ENCODE measurements at places on chromosomes 13 and 19.
A peak's percentile ranks its signal among the peaks of the same experiment; 100 is the strongest.

DNA sequence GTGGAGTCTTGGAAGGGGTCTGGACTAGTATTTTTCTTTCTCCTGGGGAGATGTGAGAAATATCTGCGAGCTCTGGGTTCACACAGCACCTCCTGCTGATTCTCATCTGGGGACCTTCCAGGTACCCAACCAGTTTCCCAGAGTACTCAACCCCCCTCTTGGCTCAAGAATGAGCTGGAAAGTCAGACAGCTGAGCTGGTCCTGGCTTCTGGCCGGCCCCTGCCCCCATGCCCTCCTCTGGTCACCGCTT is 2.2 kb upstream of the PDE4A start:
- peak; percentile 6 for DNase-seq

DNA sequence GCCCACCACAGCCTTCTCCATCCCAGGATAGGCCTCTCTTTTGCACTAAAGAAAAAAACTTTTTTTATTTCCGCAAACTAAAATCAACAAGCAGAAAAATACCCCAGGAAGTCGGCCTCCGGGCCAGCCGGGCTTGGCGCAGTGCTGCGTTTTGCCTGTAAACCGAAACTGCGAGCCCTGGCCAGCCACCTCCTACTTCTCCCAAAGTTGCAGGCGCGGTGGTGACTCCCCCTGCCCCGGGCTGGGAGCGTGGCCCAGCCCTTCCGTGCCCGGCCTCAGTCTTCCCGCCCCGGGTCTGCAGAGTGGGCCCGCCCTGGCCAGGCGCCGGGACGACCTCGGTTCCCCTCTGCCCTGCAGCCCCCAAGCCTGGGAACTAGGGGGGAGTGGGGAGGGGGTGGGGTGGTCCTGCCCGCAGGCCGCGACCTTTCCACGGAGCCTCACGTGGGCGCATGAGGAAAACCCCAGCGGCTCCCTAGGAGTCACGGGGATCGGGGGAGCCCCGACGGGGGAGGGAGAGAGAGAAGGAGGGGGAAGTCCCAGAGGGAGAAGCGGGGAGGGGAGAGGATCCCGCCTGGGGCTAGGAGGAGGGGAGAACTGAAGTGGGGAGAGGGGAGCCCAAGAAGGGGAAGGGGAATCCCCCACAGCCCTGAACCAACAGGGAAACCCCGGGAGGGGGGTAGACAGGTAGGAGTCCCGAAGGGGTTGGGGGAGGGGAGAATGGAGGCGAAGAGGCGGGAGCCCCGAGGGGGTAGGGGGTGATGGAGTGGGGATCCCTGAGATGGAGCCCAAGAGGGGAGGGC is 3.0 kb downstream of the GADD45B start:
- DNase-seq, result peak; percentile 81

DNA sequence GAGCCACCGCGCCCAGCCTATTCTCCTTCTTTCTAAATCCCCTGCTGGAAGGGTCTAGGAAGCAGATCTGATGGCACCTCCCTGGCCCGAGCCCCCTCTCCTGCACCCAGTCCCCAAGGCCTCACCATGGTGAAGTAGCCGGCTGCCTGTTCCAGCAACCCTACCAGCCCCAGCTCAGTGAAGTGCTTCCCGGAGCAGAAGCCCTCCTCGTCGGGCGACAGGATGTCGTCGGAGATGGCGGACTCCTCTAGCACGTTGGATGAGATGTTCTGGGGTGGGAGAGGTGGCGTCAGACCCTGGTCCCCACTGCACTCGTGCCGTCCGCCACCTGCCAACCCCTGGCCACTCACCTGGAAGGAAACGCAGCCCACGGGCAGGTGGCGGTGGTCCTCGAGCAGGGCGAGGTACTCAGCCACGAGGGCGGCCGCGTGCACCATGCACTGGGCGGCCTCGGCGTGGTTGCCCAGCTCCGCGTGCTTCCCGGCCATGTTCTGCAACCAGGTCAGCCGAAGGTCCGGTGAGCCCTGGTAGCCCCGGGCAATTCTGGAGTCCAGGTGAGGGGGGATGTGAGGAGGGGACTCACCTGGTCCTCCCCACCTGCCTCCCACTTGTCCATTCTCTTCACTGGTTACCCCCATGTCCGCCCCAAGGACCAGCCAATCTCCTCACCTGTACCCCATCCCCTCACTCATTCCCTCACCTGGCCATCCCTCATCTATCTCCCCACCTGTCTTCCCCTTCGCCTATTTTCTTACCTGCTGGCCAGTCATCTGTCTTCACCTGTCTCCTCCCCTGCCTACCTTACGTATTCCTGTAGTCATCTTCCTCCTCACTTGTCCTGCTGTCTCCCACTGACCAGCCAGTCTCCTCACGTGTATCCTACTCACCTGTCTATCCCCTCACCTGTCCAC is 11.5 kb upstream of the KANK2 start:
- peak; percentile 44 for DNase-seq

- no peak for DNase-seq
Observed at GRCh38 chr19:45911291-45911690, 3.3 kb downstream of the NANOS2 start.

GRCh38 chr13:80548915-80549314 is 208.0 kb upstream of the SPRY2 start:
- no peak for DNase-seq

DNA sequence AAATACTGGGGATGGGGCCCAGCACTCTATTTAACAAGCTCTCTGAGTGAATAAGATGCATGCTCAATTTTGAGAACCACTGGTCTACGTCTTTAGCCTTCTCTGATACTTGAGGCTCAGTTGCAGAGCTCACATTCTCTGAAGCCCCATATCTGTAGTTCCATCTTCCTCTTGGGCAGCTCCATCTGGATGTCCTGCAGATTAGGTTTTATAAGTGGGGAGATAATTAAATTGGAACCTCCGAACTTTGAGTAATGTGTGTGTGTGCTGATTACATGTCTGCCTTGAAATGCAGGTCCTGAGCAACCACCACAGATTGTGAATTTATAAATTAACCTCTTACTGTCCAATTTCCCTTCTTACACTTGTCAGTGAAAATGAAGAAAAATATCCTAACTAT is 7.2 kb upstream of the RASL11A start:
- DNase-seq, result peak; percentile 24

GRCh38 chr13:25037057-25037813 is 58.7 kb upstream of the PABPC3 start:
- peak; percentile 67 for DNase-seq

- peak; percentile 70 for DNase-seq
Observed at GRCh38 chr13:95254339-95254738, 46.9 kb downstream of the ABCC4 start.

- DNase-seq, result no peak
Observed at GRCh38 chr13:100546713-100547405, 41.7 kb downstream of the GGACT start.

- DNase-seq, result peak; percentile 44
Observed at GRCh38 chr19:48330012-48330681, 4.8 kb downstream of the EMP3 start.

- DNase-seq, result no peak
Observed at GRCh38 chr19:15253061-15253460, 20.8 kb upstream of the EPHX3 start.

DNA sequence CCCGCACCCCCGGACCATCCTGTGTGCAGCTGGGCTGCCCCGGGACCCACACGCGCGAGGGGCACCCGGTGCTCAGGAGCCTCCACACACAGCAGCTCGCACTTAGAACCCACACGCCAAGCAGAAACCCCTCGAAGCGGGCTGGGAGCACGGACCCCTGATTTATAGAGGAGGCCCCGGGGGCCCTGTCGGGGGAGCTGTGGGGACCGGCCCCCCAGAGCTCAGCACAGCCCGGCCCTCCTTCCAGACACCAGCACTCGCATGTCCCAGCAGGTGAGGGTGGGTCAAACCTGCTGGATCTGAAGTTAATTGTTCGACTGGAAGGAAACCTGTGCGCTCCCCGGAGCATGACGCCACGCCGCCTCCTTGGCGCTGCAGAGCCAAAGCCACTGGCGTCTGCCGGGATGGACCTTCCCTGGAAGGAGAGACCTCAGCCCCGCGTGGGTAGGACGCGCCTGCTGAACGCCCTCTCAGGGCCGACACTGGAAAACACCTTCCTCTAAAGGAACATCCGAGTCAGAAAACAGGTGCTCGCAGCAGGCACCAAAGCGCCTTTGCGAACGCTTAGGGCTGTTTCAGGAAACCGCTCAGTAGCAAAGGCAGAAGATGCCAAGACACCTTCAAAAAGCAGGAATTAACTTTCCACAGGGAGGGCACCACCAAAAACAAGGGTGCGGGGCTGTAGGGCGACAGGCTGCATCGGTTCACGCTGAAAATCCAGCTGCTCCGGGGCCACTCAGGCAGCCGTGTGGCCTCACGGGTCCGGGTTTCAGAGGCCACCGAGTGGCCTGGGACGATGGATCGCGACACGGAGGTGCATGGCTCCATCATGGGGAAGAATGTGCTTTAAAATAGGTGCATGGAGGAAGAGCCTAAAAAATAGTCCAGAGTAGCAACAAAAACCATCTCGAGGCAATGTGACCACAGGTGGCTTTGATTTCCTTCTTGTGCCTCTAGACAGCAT is 37.8 kb upstream of the GRTP1 start:
- DNase-seq, result no peak

DNA sequence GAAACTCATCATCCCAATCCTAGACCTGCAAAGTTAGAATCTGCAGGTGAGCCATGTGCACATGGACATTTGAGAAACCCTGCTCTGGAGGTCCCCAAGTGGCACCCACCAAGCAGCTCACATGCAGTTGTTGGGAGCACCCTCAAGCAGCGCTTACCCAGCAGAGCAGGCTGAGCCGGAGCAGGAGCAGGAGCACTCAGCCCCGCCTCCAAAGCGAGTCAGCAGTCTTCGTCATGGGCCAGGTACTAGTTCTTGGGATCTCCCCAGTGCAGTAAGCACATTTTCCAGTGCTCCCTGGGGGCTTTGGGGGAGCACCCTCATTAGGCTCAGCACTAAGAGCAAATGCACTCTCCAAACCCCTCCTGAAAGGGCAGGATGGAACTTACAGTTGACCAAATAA is 572.7 kb downstream of the IRS2 start:
- no peak for DNase-seq

GRCh38 chr13:101307181-101307701 is 109.1 kb downstream of the NALCN start:
- peak; percentile 97 for DNase-seq

DNA sequence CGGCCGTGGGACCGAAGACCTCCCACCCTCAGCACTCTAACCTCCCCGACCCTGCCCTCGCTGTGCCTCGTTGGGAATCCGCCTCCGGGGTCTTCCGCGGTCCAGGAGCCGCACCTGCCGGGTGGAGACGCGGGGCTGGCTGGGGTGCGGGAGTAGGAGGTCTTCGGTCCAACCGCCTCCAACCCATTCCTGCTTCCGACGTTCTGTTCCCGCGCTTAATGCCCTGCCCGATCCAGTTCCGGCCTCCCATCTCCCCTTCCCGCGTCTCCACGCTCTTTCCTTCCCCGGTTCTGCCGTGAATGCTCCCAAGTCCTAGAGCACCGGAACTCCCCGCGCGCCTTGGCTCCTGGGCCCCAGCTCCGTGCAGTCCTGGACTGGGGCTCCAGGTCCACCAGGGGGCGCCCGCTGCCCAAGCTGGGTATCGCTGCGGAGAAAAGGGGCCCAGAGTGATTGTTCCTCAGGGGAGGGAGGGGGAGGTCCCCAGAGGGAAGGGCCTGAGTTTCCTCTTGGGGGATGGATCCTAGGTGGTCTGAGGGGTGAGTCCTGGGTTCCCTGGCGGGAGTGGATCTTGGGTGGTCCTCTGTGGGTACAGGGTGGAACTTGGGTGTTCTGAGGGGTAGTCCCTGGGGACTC is 14.1 kb upstream of the TNFSF9 start:
- DNase-seq, result peak; percentile 79

DNA sequence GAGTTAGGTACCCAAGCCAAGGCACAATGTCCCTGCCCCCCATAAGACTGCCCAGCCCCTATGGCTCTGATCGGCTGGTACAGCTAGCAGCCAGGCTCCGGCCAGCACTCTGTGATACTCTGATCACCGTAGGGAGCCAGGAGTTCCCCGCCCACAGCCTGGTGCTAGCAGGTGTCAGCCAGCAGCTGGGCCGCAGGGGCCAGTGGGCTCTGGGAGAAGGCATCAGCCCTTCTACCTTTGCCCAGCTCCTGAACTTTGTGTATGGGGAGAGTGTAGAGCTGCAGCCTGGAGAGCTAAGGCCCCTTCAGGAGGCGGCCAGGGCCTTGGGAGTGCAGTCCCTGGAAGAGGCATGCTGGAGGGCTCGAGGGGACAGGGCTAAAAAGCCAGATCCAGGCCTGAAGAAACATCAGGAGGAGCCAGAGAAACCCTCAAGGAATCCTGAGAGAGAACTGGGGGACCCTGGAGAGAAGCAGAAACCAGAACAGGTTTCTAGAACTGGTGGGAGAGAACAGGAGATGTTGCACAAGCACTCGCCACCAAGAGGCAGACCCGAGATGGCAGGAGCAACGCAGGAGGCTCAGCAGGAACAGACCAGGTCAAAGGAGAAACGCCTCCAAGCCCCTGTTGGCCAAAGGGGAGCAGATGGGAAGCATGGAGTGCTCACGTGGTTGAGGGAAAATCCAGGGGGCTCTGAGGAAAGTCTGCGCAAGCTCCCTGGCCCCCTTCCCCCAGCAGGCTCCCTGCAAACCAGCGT is 3.0 kb upstream of the KMT2B start:
- no peak for DNase-seq

GRCh38 chr13:20125783-20126165 is 35.1 kb downstream of the GJA3 start:
- DNase-seq, result no peak

GRCh38 chr13:75173457-75174356 is 308.3 kb downstream of the TBC1D4 start:
- DNase-seq, result peak; percentile 45

DNA sequence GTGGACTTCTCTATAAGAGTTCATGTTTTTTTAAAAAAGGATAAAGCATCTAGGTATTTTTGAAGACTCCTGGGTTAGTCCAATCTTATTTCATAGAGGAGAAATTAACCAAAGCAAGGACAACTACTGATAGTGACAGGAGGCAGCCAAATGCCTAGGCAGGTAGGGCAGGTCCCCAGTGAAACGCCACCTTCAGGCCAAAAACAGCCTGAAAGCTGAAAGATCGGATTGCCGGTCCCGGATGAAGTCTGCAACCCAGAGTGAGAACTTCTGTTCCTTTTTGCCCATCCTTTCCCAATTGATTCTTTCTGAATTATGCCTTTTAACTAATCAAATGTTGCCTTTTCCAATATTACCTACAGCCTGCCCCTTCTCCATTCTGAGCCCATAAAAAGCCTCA is 6.1 kb upstream of the GGACT start:
- DNase-seq, result no peak

- peak; percentile 27 for DNase-seq
Observed at GRCh38 chr19:15417699-15418098, 1.1 kb downstream of the AKAP8L start.

DNA sequence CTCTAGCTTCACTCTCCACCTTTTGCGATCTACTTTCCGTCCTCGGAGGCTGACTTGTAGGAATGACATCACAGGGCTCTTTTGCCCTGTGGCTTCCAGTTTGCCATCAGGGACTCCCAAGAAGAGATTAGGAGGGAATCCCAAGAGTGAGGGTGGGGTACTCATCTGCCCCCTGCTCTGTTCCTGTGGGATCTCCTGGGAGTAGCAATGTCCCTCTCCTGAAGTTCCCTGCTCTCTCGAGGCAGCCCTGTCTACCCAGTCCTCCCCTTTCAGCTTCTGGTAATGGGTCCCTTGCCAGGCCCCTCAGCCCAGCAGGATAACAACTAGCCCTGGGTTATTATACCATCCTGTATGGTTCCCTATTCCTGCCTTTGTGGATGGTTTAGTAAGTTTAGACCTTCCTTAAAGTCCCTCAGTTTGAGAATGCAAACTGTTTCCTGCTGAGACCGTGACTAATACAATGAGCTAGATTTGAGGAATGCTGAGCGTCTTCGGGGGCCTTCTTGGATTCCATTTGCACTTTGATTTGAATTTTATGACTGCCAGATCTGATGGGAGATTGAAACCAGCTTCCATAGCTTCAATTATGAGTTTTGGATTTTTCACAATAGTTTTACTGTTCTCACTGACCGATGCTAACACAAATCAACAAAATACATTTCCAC is 73.7 kb upstream of the IPO5 start:
- peak; percentile 96 for DNase-seq

- DNase-seq, result peak; percentile 71
Observed at GRCh38 chr19:18388100-18388959, 2.4 kb downstream of the GDF15 start.
